ENCODE measurements at places on chromosomes 2 and 18.
A peak's percentile ranks its signal among the peaks of the same experiment; 100 is the strongest.

GRCh38 chr2:176562359-176563078 lies 293.3 kb downstream of the MTX2 start:
- DNase-seq, result no peak

DNA sequence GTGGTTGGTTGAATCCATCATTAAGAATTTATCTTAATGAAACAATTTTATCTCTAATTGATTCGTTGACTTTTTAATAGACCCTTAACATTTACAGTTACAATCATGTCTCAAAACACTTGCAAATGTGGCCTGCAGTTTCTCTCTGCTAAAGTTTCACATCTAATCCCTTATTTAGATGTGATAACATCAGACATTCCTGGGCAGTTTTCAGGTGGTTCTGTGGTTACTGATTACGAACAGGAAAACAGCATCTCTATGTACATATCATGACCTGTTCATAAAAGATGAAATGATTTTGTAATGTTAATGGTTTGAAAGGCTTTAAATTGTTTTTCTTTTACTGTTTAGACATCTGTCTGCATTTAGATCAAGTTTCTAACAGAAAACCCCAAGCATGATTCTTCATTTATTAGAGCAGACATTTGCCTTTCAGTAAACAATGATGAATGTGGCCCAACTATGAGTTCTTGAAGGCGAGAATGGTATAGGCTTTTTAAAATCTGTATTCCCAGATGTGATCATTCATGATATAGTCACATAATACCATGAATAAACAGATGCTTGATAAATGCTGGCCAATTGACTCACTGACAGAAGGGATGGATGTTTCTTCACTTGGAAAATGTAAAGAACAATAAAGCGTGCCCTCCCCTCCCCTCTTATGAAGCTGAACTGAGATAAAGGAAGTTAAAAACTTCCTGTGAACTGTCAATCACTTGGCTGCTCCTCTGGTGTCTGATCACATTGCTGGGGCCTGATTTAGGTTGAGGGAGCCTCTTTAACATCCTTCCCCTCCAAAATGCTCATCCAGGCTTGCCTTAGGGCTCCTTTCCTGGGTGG lies 3.5 kb downstream of the CAPN14 start:
- DNase-seq, result no peak

DNA sequence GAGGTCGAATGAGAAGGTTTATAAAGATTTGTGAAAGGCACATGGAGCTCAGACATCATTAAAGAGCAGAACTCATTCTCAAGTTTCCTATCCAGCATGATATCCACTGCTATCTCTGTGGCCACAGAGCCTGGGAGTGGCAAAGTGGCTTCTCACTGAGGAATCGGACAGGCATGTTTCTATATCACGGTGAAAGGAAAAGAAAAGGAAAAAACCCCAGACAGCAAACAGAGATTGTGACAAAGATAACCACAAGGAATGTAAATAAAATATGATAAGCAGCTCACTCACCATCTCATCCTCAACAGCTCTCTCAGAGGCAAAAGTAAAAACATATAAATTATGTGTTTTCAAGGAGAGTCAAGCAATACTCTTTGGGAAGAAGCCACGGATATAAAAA lies 2.5 kb downstream of the PID1 start:
- DNase-seq, result no peak

GRCh38 chr2:96663177-96663576 lies 20.6 kb downstream of the FER1L5 start:
- no peak for DNase-seq

- peak; percentile 3 for DNase-seq
Observed at GRCh38 chr18:67074309-67074708, 442.2 kb downstream of the DSEL start.

DNA sequence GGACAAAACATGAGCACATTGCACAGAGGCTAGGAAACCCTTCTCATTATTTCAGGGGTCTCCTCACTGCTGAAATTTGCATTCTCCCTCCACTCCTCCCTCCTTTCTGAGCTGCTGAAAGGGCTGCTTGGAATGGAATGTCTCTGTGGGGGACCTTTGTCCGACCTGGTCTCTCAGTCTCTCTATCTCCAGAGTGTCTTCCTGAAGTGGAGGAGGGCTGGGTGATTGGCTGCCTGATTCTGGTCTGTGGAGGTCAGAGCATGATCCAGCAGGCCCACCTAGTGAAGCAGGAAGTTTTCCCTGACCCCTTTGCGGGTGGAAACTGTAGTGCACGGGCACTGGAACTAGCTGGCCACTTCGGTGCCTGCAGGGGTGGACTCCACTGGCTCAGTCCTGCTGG lies 560.5 kb upstream of the HS6ST1 start:
- no peak for DNase-seq

- DNase-seq, result no peak
Observed at GRCh38 chr2:202104286-202104870, 31.3 kb downstream of the KIAA2012 start.
